ENCODE measurements at places on chromosomes 11 and 22.

- no peak for DNase-seq
These were observed 1128.2 kb downstream of the BRD1 start for GRCh38 chr22:48699511-48699910.

DNA sequence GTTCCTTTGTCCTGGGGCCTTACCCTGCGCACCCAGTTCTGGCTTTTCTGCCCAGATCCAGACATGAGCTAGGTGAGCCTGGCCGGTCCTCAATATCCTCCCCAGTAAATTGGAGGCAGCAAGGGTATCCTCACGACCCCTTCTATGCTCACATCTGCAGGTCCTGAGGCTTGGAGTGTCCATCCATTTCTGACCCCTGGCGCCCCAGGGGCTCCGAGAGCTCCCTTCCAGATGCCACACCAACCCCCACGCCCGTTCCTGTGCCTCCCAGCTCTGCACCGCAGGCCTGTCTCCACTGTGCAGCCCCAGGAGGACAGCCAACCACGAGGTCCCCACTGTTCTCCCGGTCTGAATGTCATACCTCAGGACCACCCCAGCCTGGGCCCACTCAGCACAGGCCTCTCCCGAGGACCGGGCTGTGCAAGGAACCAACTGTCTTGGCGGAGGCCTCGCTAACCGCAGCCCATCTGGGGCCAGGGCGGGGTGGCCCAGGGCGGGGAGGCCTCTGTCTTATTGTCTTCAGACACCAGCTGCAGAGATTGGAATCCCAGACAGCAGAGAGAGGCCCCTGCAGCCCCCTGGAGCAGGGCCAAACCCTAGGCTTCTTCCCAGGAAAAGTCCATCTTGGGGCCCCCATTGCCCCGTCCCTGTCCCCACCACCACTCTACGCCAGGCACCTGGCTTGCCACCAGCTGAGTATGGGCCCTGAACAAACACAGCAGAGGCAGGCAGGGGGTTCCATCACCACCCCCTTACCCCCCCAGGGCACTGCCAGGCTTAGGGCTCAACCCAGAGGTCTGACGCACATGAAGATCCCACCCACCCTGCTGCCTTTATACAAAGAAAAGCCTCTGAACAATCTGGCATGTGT, 39.3 kb downstream of the ALX4 start:
- DNase-seq = no peak

DNA sequence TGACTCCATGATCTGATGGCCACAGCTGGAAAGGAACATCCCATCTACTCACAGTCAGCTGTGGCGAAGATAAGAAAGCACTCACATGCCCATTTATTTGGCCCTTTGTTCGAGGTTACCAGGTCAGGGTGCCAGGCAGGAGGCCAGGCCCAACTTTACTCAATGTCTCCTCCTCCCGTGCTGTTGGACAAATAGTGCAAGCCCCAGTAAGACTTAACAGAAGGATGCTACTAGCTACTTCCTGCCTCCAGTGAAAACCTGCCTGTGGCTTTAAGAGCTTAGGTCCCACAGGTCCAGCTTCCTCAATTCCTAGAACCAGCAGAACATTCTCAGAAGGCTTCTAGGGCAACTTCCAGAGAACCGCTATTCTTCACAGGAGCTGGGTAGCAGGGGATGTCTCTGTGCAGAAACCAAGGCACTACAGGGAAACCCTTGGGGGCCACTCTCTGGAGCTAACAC, 12.9 kb upstream of the CRY2 start:
- DNase-seq = no peak

GRCh38 chr11:48025293-48025983, 45.1 kb downstream of the PTPRJ start:
- DNase-seq = no peak

DNA sequence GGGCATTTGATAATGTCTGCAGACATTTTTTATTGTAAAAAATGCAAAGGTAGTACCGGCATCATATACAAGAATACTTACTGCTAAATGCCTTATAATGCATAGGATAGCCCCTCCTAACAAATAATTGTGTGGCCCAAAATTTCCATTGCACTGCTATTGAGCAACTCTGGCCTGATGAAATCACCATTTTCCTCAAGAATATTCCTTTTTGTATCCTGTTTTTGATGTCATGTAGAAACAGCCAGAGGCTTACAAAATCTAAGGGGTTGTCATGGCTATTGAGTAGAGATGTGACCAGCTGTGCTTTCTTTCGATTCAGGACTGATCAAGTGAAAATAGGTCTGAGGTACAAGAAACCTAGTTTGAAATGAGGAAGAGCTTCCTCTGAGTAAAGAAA, 854.3 kb downstream of the KCNA4 start:
- DNase-seq = no peak

GRCh38 chr11:35036639-35037038, 102.3 kb upstream of the CD44 start:
- DNase-seq = no peak

GRCh38 chr11:8930456-8931175, 2.1 kb downstream of the C11orf16 start:
- no peak for DNase-seq

GRCh38 chr22:24763872-24764485, 10.5 kb downstream of the PIWIL3 start:
- DNase-seq = no peak
